ENCODE measurements at places on chromosomes 13 and 19.
A peak's percentile ranks its signal among the peaks of the same experiment; 100 is the strongest.

DNA sequence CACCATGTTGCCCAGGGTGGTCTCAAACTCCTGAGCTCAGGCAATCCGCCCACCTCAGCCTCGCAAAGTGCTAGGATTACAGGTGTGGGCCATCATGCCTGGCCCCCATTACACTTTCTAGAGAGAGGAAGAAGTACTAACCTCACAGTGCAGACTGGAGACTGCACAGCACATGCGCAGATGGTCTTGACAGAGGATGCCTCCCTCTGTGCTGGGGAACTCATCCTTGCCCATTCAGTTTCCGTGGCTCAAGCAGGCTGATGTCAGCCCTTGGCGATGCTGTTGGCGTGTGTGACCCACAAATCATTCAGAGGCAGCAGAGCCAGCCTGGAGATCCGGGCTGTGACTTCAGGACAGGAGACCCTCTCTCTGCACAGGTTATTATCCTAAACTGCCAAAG is 14.6 kb upstream of the FFAR2 start:
- no peak for DNase-seq

GRCh38 chr13:95642999-95643398 is 1.5 kb downstream of the DZIP1 start:
- no peak for DNase-seq

DNA sequence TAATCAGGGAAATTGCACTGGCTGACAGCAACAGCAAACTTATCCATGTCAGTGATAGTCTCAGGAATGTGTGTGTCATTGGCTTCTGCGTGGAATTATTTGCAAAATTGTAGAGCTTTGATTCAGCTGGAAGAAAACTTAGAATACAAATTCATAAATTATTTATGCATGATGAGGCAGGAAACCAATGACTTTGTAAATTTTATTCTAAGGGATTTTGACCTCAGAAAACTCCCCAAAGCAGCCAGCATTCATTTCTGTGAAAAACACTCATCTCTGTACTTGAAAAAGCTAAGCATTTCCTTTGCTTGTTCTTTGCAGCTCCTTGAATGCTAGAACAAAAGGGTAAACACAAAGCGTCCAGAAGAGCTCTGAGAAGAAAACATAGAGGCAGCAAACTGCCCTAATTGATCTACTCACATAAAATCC is 162.4 kb downstream of the DCT start:
- DNase-seq: no peak

GRCh38 chr13:71459708-71460107 is 407.3 kb downstream of the DACH1 start:
- DNase-seq: no peak

DNA sequence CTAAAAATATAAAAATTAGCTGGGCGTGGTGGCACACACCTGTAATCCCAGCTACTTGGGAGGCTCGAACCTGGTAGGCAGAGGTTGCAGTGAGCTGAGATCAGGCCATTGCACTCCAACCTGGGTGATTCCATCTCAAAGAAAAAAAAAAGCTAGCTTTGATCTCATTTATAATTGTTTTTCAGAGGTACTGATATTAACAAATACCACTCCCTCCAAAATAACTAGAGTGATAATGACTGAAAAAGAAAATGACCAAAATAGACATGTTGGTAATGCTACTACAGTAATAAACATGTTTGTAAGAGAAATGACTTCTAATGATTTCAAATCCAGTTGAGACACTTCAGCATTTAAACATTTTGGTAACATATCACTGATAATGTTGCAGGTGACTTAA is 13.0 kb downstream of the PDCD5 start:
- no peak for DNase-seq

- DNase-seq: no peak
Observed at GRCh38 chr19:32566246-32566830, 14.7 kb upstream of the PDCD5 start.

DNA sequence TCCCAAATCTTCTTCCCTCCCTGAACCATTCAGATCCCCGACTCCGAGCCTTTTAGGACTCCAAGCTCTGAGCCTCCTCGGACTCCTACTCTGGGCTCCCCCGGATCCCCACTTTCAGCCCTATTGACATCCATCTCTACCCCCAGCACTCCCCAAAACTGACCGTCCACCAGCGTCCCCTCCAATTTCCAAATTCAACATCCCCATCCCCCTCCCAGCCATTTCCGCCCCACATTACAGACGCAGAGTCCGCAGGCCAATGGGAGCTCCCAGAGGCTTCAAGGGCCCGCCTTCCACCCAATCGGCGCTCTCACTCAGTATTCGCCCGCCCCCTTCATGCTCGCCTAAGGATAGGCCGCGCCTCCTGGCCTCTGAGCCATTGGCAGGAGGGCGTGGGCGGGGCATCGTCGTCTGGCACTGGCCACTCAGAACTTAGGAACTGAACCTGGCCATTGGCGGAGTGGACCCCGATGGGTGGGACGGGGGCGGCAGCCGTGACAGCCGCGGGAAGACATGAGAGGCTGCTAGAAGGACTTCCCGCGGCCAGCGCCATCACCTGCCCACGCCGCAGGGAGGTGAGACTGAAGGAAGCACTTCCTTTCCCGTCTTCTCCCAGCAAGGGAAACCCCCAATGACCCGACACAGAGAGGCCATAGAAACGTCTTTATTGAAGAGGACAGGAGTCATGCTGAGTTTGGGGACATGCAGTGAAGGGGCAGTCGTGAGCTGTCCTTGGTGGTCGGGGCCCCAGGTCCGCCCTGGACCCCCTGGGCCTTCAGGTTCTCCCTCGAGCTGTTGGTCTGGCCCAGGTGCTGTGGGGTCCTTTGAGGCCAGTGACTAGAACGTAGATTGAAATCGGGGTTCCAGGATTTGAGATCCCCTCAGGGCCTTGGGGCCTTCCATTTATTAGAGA is at the start of gene ALKBH6:
ALKBH6 (minus strand) TSS at position 202 of the 913 bp plus-strand sequence. CDS start 816 bp downstream, outside the sequence.
- peak; percentile 100 for DNase-seq

DNA sequence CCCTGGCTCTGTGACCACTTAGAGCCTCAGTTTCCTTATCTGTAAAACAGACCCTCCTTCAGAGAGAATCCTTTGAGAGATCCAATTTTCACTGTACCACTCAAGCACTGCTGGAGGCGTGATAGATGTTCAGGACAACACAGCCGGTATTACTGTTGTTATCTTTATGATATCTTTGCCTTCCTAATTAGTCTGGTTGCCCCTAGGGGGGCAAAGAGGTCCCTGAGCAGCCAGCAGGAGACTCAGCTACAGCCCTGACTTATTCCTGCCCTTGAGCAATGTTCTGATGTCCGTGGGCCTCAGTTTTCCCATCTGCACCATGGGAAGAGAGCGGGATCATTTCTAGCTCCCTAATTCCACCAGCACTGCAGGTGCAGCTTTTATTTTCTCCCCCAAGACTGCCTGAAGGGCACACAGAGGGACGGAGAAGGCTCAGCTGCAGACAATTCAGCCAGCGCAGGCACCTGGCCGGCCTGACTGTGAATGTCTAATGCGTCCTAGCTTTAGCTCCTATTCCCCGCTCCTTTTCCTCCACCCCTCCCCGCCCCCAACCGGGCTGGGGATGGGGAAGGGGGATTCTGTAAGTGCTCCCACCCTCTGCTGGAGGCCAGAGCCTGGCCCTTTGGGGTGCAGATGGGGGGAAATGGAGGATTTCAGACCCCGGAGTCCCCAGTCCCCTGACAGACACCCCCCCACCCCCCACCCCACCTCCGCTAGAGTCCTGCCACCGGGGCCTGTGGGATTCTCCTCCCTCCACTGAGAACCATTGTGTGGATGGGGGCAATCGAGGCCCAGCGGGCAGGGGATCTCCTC is 16.2 kb downstream of the TLE5 start:
- DNase-seq: no peak

- no peak for DNase-seq
Observed at GRCh38 chr13:110129076-110129475, 177.9 kb downstream of the COL4A1 start.

DNA sequence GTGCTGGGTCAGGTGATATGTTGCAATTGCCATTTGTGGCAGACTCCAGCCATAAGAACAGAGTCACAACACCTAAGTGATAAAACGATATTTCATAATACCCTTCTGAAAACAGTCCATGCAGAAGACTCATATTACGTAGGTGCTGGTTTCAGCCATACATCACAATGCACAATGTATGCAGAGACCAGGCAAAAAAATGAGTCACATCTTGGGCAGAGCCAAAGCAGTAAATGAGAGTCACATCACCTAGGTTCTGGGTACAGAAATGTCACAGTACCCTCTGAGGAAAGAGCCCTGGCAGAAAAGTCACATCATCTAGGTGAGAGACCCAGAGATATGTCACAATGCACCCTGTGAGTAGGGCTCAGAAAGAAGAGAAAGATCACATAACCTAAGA is 125.2 kb upstream of the ZNF91 start:
- DNase-seq: no peak

GRCh38 chr19:13014101-13014920 is 19.0 kb downstream of the NFIX start:
- DNase-seq: no peak

DNA sequence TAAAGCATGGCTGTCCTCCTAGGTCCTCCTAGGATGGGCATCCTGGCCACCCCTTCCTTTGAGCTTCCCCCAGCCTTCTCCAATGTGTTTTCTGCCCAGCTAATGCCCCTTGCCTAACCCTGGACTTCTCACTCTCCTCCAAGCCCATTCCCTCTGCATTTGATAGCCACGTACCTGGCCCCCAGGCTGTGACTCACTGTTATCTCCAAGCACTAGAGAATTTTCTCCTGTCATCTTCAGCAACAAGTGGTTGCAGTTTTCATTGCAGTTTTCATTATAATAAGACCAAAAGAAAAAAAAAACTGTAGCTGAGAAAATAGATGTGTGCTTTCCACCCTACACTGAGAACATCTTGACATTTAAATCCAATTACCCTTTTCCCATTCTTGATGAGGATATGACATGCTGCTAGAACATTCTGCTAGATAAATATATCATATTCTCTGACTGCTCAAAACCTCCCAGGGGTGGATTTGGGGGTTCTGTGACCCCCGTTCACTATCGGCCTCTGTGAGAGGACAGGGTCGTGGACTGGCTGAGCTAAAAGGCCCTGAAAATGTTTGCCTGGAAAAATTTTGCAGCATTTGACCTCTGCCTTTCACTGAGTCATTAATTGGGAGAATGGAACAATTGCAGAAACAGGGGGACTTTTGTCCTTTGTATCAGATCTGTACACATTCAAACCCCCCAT is 58.8 kb upstream of the KCTD15 start:
- DNase-seq: no peak
